ENCODE measurements at places on chromosomes 12 and 14.

GRCh38 chr12:110123919-110124268, 263 bp upstream of the IFT81 start:
- DNase-seq, result no peak

- DNase-seq, result no peak
Observed at GRCh38 chr12:12270226-12270625, 3.4 kb upstream of the LRP6 start.

GRCh38 chr12:71725011-71725410, 29.7 kb upstream of the RAB21 start:
- no peak for DNase-seq

GRCh38 chr12:7129287-7129871, 690 bp upstream of the RBP5 start:
- no peak for DNase-seq

GRCh38 chr12:12115514-12115913, 44.8 kb downstream of the BCL2L14 start:
- DNase-seq, result no peak

DNA sequence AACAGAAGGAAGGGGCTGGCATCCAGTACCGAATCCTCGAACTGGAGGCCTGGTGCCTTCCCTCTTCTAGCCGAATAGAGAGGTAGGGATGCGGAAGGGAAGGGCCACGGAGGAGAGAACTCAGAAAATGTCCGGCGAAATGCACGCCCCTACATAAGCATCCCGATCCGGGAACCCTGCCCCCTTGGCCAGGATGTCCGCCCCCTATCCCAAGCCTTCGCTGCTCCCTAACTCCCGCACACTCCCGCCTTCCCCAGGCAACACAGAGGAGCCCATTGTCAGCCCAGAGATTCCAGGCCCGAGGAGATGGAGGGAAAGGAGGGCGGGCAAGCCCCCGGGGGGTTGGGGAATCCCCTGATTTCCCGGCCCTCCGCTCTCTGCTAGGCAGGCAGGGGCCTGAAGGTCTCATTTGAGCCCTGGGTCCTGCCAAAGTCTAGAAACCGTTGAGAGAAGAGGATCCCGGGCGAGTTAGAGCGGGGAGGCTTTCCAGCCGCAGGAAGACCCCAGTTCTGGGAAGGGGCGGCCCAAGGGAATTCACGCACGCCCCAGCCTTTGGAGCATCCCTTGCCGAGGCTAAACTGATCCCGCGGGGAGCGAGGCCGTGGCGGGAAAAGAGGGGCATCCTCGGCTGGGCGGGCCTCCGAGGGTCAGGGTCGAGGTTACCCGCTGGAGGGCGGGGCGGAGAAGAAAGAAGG, 569 bp upstream of the ARHGEF40 start:
- DNase-seq, result no peak

- DNase-seq, result no peak
Observed at GRCh38 chr12:109710747-109711595, 2.7 kb upstream of the FAM222A start.

- no peak for DNase-seq
Observed at GRCh38 chr12:123067654-123068053, 83.2 kb downstream of the PITPNM2 start.

GRCh38 chr14:51216602-51217001, 23.4 kb upstream of the TMX1 start:
- no peak for DNase-seq

DNA sequence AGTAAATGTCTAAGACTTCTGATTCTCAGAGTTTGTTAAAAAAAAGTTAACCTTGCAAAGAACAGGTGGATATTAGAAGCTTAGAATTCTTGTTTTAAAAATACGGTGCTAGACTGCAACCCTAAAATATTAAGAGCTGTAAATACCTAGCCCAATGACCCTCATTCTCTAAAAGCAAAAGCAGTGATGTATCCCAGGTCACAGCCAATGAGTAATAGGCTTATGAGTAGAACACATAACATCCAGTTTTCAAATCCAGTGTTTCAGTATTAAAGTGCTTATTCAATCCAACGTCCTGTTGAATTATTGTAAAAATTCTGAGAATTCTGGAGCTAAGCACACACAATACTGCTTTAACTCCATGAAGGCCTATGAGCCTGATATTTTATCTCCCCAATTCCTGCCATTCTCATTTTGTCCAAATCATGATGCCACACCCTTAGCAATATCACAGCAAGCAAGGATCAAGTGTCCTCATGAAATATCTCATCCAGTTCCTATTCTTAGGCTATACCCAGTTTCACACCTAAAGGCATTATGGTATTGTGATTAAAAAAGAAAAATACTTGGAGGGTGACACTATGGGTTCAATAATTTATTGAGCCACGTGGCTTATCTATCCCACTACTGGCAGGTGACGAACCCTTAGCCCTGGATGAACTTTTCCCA, 15.3 kb upstream of the ARID4A start:
- DNase-seq, result no peak

DNA sequence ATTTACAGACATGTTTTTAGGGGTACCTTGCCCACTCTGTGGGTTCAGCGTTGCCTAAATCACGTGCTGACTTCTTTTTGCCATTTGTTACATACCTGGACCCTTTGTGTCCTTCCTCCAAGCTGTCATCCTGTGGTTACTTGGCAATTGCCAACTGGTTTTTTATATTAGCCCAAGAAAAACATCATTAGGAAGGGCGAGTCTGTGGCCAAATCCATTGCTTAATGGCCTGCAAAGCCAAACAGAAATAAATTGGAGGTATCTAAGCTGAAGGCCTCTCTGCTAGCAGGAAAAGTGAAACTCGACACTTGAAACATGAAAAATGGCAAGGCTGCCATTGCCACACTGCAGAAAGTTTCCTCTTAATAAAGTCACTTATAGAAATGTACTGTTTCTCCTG, 190.4 kb downstream of the NUAK1 start:
- DNase-seq, result no peak

DNA sequence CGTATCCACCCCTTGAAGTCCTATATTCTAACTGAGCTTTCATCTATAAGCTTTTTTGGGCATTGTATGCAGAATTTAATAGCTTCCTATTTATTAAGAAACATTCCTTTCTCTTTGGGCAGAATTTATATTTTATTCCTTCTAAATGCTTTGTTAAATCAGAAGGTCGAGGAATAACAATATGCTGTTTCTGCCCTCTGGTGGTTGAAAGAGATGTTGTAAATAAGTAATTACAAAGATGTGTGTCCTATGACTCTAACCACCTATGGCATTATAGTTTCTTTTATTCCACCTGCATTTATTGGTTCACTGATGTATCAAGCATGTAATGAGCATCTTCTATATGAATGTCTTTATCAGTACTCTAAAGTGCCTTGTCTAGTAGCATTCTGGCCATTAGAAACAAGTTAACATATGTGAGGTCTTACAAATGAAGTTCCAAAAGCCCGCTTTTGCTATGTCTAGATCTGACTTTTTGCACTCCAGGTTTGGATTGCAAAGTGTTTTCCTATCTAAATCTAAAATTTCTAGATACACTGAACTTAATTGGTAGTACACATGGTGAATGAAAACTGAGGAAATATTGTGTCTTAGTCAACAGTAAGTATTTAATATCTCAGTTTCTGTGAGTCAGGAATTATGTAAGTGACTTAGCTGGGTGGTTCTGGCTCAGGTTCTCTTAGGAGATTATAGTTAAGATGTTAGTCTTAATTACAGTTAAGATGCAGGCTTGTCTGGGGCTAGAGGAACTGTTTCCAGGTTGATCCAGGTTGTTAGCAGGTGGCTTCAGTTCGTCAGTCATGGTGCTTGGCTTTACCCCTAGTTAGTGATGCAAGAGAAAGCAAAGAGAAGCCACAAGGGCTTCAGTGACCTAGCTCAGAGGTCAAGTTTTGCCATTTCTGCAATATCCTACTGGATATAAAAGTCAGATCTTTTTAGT, 57.5 kb downstream of the PLEKHA5 start:
- peak; percentile 30 for DNase-seq

GRCh38 chr12:65099182-65099581, 21.9 kb downstream of the WIF1 start:
- DNase-seq, result no peak

DNA sequence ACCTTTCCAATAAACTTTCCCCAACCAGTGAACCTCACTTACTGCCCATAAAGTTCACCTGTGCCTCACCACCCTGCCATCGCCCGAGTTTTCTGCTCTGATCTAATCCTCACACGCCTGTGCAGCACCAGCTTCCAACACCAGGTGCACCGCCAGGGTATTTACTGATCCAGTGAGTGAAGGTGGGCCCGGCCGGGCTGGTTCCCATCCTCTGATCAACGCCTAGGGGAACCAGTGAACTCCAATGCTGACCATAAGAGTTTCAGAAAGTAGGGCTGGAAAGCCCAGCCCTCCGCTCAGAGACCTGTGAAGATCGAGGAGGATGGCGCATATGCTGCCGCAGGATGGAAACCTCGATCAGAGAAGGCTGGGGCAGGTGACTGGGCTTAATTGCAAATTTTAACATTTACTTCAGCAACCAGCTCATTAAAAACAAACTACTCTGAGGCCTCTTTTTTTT, 685 bp upstream of the MYL6B start:
- DNase-seq, result peak; percentile 6

GRCh38 chr12:91109148-91109564, 2.1 kb downstream of the LUM start:
- DNase-seq, result no peak

DNA sequence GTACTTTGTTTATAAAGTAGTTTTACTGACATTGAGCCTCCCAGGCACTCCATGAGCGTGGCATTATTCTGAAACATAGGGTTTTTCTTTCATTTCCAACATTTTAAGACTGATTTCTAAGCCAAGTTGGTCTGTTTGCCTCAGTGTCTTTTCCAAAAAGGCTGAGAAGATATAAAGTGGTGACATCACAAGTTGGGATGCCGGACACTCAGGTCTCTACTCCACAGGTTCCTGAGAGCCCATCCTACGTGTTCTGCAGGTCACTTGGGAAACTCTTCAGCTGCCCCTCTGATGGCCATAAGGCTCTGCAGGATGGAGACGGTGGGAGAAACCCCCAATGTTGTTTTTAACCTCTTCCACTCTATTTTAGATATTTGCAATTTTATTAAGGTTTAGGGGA, 6.0 kb downstream of the RFX4 start:
- DNase-seq, result no peak

GRCh38 chr14:101963052-101963451, 1.3 kb upstream of the DYNC1H1 start:
- no peak for DNase-seq

DNA sequence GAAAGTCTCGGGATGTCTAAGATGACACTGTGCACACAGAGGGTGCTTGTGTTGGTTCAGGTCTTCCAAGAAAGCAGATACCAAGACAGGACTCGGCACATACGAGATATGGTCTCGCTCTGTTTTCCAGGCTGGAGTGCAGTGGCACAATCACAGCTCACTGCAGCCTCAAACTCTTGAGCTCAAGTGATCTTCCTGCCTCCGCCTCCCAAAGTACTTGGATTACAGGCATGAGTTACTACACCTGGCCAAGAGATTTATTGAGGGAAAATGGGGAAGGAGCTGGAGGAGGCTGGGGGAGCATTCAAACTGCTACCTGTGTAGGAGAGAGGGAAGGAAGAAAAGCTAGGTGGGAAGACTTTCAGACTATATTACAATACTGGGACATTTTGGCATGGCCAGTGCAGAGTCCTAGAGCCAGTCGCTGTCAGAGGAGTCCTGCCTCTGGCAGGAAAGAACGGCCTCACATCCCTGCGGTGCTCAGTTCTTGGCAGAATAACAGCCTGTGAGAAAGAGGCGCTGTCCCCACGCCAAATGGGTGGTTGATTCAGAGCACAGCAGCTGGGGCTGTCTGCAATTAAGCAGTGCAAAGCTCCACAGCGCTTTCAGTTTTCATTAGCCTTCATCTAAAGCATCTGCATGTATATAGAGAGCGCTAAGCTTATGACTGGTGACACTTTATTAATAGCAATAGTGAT, 18.3 kb downstream of the SLC17A8 start:
- no peak for DNase-seq

- DNase-seq, result no peak
Observed at GRCh38 chr12:53849113-53849512, 89.5 kb upstream of the HOXC13 start.

DNA sequence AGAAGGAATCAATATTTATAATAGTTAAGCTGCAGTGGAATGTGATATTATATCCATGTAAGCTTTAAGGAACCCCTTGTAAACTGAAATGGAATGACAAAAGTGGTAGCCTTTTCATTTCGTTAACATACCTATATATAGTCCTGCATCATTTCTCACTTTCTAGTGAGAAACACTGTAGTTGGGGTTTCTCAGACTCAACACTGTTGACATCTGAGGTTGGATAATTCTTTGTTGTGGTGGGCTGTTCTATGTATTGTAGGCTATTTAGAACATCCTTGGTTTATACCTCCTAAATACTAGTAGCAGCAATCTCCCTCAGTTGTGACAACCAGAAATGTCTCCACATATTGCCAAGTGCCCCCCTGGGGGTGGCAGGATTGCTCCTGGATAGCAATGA, 79.1 kb downstream of the RAD52 start:
- DNase-seq, result no peak

GRCh38 chr12:21527451-21528180, 1.5 kb downstream of the SPX start:
- DNase-seq, result peak; percentile 38

DNA sequence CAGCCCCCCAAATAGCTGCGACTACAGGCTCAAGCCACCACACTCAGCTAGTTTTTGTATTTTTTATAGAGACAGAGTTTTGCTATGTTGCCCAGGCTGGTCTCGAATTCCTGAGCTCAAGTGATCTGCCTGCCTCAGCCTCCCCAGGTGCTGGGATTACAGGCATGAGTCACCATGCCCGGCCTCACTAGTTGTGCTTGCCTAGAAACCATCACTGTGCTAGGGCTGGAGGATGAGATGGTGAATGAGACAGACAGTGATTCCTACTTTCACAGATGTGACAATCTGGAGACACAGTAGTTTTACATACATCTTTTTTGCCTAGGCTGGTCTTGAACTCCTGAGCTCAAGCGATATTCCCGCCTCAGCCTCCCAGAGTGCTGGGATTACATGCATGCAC, 7.5 kb upstream of the MSI1 start:
- DNase-seq, result no peak

- no peak for DNase-seq
Observed at GRCh38 chr12:127760996-127761395, 506.0 kb upstream of the TMEM132C start.

GRCh38 chr12:23810329-23810902, 139.1 kb downstream of the SOX5 start:
- no peak for DNase-seq

GRCh38 chr12:111597831-111598636, 1.1 kb downstream of the ATXN2 start:
- no peak for DNase-seq

DNA sequence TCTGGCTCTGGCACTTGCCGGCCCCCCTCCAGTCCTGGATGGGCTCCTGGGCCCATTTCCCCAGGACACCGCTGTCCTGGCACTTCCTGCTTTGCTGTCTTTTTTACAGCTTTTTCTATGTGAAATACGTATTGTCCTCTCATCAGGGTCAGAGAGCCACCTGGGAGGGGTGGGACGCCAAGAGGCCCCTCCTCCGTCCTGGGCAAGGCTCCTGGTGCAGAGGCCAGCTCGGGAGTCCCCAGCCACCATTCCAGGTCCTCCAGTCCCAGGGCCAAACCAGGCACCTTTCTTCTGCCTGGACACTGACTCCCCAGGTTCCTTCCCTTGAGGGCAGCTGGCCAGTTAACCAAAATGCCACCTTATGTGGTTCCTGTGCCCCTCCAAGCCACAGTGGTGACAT, 22.8 kb downstream of the ARL6IP4 start:
- no peak for DNase-seq

GRCh38 chr14:101784631-101785030, 23.1 kb downstream of the PPP2R5C start:
- no peak for DNase-seq

- no peak for DNase-seq
Observed at GRCh38 chr14:92900660-92901059, 22.3 kb upstream of the CHGA start.
